GDM1 (cell line): ENCODE measurements at places on chromosomes 1 and 21.

DNA sequence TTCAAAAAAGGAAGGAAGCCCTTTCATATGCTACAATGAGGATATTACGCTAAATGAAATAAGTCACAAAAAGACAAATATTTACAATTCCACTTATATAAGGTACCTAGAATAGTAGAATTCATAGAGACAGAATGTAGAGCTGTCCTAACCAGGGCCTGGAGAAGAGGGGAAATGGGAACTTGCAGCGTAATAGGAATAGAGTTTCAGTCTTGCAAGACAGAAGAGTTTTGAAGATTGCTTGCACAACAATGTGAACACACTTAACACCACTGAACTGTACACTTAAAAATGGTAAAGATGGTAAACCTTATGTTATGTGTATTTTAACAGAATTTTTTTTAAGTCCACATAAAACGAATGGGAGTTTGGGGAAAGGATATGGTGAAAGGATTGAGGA, 2.9 kb downstream of the CD1B start:
- no peak for DNase-seq

- no peak for DNase-seq
These were observed 26.1 kb downstream of the SPRTN start for GRCh38 chr1:231364192-231364591.

DNA sequence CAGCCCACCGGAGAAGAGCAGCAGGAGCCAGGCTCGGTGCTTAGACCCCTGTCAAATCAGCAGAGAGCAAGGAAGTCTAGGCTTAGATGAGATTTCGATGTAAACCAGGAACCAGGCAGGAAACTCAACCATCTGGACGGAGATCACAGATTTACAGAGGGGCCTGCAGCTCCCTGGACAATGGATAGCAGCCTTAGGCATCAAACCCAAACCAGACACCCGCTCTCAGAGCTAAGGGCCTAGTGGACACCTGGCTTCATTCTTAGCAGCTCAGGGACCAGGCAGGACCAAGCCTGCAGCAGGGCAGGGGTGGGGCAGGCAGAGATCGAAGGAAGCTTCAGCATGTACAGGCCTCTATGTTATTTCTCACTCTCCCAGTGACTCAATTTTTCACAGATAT, 127.8 kb upstream of the FMN2 start:
- no peak for DNase-seq

- no peak for DNase-seq
These were observed 41.0 kb upstream of the F3 start for GRCh38 chr1:94582565-94582964.

DNA sequence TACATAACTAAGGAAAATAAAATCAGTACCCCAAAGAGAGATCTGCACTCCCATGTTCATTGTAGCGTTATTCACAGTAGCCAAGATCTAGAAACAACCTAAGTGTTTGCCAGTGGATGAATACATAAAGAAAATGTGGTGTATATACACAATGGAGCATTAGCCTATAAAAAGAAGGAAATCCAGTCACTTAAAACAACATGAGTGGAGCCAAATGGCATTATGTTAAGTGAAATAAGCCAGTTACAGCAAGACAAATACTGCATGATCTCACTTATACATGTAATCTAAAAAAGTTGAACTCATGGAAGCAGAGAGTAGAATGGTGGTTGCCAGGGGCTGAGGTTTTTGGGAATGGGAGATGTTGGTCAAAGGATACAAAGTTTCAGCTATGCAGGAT, 508.3 kb upstream of the B3GALT2 start:
- DNase-seq = no peak

GRCh38 chr1:98766255-98766654, 104.7 kb downstream of the SNX7 start:
- no peak for DNase-seq

- no peak for DNase-seq
These were observed 121.2 kb downstream of the DUSP10 start for GRCh38 chr1:221620437-221621384.

DNA sequence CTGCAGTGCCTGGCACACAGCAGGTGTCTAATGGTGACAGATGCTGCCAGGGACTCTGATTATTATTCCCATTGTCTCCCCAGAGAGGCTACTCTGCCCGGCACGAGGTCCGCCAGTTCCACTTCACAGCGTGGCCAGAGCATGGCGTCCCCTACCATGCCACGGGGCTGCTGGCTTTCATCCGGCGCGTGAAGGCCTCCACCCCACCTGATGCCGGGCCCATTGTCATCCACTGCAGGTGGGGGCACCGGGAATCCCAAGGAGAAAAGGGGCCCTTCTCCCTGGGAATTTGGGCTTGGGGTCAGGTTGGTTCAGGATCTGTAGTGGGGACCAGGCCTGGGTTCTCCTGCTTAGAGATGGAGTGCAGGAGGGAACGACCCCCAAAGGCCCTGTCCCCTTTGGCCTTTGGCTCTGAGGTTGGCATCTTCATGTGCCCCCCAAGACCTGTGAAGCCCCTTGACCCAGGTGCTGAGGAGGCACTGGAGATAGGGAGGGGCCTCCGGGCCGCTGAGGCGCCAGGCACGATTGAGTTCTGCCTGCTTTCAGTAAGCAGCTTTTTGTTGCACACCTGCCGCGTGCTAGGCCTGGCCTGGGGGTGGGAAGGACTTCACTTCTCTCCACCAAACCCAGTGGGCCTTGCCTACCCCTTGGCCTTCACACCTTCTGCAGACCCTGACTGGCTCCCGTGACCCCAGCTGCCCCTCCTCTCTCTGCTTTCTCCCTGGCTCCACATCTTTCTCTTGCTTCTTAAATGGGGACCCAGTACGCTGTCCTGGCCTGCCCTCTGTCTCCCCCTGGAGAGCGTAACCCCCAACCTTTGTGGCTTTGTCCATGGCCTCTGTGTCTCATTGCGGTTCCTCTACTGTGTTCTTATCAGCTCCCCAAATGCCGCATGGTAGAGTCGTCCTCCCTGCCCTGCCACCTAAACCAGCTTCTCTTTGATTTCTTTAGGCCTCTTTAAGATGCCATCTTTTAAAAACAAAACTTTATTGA, 76.4 kb downstream of the PTPRU start:
- no peak for DNase-seq

DNA sequence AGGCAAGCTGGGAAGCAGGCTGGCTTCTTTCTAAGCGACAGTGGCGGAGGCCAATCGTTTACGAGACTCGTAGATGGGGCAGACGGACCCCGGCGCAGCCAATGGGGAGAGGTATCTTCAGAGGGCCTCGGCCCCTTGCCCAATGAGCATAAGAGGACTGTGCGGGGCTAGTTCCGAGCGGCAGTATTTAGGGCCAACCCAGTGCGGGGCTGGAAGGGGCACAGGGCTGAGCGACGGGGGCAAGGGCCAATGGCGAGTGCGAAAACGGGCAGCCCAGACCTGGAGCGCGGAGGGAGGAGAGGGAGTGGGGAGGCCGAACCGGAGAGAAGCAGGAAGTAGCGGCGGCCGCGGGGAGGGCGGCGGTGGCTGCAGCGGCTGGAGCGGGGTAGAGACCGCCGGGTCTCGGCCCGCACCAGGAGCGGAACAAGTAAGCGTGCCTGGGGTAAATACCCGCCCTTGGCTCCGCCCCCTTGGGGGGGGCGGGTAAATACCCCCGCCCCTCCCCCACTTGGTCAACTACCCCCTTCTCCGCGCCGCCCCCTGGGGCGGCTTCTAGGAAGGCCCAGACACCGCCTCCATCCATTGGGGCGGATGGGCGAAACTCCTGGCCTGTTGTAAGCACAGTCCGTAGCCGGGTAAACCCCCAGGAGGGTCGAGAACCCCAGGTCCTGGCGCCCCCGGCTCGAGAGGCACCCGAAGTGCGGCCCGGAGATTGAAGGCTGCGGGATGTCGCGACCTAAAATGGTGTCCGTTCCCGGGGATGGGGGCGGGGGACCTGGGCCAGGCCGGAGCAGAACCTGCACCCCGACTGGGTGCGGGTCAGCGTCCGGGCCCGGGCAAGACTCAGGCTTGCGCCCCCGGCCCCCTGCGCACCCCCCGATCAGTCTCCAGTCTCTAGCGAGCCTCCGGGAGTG, at the start of gene ZNF687:
Gene ZNF687, plus strand, starts transcription at position 331 of the 914 bp plus-strand sequence. CDS start 3,993 bp downstream, outside the sequence.
- DNase-seq = peak; percentile 100

- DNase-seq = no peak
These were observed 50.0 kb upstream of the LRRC3 start for GRCh38 chr21:44405091-44405947.

DNA sequence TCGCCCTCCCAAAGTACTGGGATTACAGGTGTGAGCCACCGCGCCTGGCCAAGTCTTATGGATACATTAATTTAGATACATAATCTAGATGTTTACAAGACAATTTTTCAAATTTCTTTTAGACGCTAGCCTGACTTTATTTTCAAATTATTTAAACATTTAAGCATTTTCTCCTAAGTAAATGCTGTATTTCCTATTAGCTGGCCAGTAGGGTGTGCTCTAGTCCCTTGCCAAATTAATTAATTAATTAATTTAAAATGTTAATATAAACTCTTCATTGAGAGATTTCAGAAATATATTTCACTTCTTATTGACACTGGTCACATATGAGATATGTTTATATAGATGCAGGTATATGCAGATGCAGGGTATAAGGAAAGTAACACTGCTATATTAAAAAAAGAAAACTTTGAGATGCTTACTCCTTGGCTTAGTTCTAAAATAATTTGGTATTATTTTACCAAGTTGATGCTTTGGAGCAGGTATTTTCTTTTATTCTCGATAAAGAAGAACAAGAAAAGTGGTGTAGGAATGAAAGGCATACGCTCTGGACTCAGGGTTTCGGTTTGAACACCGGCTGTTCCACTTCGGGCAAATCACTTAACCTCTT, 5.2 kb upstream of the ERRFI1 start:
- no peak for DNase-seq

- DNase-seq = no peak
These were observed 193.9 kb upstream of the HMCN1 start for GRCh38 chr1:185540295-185540694.

DNA sequence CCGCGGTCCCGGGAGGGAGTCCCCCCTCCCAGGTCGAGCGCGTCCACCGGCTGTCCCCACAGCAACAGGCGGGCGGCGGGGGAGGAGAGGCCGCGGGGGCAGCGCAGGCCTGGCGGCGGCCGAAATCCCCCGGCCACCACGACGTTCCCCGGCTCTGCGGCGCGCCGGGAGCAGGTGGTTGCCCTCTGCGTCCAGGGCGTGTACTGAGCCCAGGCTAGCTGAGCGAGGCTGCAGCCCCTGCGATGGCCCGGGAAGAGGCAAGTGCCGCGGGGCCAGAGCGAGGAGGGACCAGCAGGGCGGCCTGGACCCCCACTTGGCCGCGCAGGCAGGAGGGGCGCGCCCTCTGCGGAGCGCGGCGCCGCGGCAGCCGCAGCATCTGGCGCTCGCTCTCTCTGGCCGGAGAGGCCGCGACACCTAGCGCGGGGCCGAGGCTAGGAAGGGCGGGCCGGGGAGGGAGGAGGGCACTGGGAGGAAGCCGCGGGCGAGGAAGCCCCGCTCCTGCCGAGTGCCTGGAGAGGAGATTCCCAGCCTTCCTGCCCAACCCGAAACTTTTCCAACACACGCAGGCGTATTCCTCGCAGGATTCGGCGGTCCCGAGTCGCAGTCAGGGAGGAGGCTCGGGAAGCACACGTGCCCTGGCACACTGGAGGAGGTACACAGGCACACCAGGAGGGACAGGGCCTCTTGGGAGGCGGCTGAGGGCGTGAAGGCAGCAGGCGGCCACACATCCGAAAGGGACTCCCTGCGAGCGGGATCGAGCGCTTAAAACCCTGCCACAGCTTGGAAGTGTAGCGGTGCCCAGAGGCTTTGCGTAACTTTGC, 4.9 kb upstream of the PROX1 start:
- no peak for DNase-seq

GRCh38 chr1:170596701-170597100, 64.7 kb downstream of the GORAB start:
- no peak for DNase-seq

DNA sequence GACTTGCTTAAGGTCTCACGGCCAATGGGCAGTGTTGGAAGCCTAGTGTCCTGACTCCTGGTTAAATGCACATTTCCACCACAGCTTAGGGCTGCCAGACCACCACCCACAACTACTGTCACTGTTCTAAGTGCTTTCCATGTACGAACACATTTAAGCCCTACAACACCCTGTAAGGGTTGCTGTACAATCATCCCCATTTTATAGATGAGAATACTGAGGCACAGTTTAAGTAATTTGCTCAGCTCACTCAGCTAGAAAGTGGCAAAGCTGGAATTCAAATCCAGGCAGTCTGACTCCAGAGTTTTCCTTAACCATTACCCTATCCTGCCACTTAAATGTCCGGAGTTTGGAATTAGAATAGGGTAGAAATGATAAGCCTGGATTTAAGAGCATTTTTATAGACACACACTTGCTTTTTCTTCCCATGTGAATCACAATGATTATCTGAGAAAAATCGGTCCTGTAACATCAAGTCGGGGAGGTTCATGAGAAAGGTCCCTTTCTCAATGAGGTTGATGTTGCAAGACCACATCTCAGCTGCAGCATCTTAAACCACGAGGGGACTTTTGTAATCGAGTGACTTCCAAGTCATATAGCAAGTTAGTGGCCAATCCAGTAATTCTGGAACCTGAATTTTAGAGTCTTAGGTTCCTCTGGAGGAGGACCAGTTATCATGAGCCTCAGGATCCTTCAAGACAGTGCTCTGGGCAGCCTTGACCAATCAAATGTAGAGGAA, 8.6 kb downstream of the E2F2 start:
- DNase-seq = no peak

- no peak for DNase-seq
These were observed 65.5 kb downstream of the DMRTB1 start for GRCh38 chr1:53524428-53525375.
